A549 treated with Mapracorat at 1 μM for 4 hours (cell line): ENCODE measurements at places on chromosomes 7 and 10. TPM values are rescaled to one million over a fixed set of nuclear protein-coding genes. Genes with fewer than 3 reads are reported as not detected.

DGKB gene
- total RNA-seq: not detected in 5 replicates

CCL26 gene
- total RNA-seq: 8.5 to 9.9 TPM (median 9.6 TPM) in 5 replicates

C10orf67 gene
- total RNA-seq: 0.06 to 0.13 TPM (median 0.13 TPM) in 3 of 5 replicates, not detected in the others

CYP2C19 gene
- 0.12 TPM in 1 of 5 replicates, not detected in the others for total RNA-seq

CFTR gene
- not detected in 5 replicates for total RNA-seq

GATAD1 gene
- total RNA-seq: 15.8 to 18.4 TPM (median 17.9 TPM) in 5 replicates

ERCC6 gene
- total RNA-seq: 6.7 to 7.5 TPM (median 7.2 TPM) in 5 replicates

TNRC18 gene
- total RNA-seq: 33.3 to 46.4 TPM (median 43.6 TPM) in 5 replicates

PSPH gene
- 21.3 to 25.7 TPM (median 21.9 TPM) in 5 replicates for total RNA-seq

CADPS2 gene
- 0.03 to 0.11 TPM (median 0.05 TPM) in 4 of 5 replicates, not detected in the other for total RNA-seq
